ENCODE measurements at places on chromosomes 5 and 9. TPM values are rescaled to one million over a fixed set of nuclear protein-coding genes. Genes with fewer than 3 reads are reported as not detected.

The HDAC3 gene
- total RNA-seq: 101 TPM

- H3K4me1 ChIP-seq: peaks cover 28% of the 10 kb centered on the region
- no peaks in the 10 kb centered on the region for H3K27me3 ChIP-seq
- H3K36me3 ChIP-seq: peaks cover 28% of the 10 kb centered on the region
- peak overlapping the region; percentile 97 for H3K27ac ChIP-seq
Measured at GRCh38 chr9:128946571-128947276, 679 bp downstream of the DOLK start.

DNA sequence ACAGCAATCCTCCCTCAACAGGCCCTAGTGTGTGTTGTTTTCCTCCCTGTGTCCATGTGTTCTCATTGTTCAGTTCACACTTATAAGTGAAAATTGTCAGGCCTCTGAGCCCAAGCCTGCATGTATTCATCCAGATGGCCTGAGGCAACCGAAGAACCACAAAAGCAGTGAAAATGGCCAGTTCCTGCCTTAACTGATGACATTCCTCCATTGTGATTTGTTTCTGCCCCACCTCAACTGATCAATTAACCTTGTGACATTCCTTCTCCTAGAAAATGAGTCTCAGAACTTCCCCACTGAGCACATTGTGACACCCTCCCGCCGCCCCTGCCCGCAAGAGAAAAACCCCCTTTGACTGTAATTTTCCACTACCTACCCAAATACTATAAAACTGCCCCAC, 17.4 kb upstream of the TRPC7 start:
- no peak for DNase-seq
- no peak overlapping the region for H3K4me3 ChIP-seq
- no peaks in the 10 kb centered on the region for H3K4me1 ChIP-seq

The IL13 gene
- 0.27 TPM for total RNA-seq

DNA sequence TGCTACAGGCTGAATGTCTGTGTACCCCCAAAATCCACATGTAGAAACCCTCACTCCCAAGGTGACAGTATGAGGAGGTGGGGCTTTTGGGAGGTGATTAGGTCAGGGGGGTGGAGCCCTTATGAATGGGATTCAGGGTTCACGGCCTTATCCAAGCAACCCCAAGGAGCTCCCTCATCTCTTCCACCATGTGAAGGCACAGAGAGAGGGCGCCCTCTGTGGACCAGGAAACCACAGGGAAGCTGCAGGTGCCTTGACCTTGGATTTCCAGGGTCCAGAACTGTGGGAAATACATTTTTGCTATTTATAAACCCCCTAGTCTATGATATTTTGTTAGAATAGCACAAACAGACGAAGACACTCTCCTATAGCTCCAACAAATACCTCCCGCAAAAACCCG, 53.6 kb upstream of the IRX2 start:
- H3K36me3 ChIP-seq: no peaks in the 10 kb centered on the region
- H3K4me1 ChIP-seq: no peaks in the 10 kb centered on the region
- H3K27me3 ChIP-seq: no peaks in the 10 kb centered on the region
- no peak overlapping the region for H3K4me3 ChIP-seq

The ARHGEF37 gene
- total RNA-seq: 0.88 TPM

The SPINK4 gene
- not detected for total RNA-seq

- H3K27ac ChIP-seq: peak overlapping the region; percentile 12
- peaks cover 51% of the 10 kb centered on the region for H3K4me1 ChIP-seq
- peaks cover 8% of the 10 kb centered on the region for H3K27me3 ChIP-seq
- peak overlapping the region; percentile 86 for H3K4me3 ChIP-seq
- no peaks in the 10 kb centered on the region for H3K36me3 ChIP-seq
Measured at GRCh38 chr9:114504341-114505186, 709 bp downstream of the WHRN start.

The SPINK1 gene
- total RNA-seq: not detected

GRCh38 chr5:127055880-127056653, 17.2 kb downstream of the C5orf63 start:
- H3K4me1 ChIP-seq: peaks cover 4% of the 10 kb centered on the region
- no peak for DNase-seq

DNA sequence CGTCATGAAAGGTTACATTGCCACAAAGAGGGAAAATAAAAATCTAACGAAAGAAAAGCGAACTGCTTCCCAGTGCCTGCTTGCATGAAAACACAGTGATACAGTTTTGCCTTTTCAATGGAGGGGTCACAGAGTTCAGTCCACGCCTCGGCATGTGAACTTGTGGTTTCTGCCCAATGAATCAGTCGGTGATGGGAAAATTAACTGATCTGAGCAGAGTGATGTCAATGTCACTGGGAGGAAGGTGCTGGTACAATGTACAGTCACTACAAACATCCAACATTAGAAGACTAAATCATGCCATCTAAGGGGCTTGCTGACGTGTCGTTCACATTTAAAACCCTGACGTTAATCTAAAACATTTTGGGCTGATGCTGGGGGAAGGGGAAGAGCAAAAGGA, 151.8 kb upstream of the MSX2 start:
- no peaks in the 10 kb centered on the region for H3K36me3 ChIP-seq
- DNase-seq: no peak
- H3K27ac ChIP-seq: no peak overlapping the region
- H3K4me1 ChIP-seq: no peaks in the 10 kb centered on the region
- peaks cover 3% of the 10 kb centered on the region for H3K27me3 ChIP-seq

DNA sequence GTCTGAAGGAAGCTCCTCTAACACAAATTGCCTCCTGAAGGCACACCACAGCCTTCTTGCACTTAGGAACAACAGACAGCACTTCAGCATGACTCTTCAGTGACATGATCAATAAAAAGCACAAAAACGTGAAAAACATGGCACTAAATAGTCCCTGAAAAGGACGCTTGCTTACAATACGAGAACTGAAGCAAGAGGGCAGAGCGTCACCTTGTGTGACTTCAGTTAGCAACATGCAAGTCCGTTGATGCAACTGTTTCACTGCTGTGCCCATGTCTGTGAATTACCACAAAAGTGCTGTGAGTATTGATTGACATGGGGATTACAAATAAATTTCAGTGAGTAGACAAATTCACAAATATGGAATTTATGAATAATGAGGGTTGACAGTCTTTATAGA, 219.9 kb upstream of the GAS1 start:
- H3K4me3 ChIP-seq: no peak overlapping the region
- H3K27ac ChIP-seq: no peak overlapping the region
- no peaks in the 10 kb centered on the region for H3K27me3 ChIP-seq
- no peaks in the 10 kb centered on the region for H3K4me1 ChIP-seq
- H3K36me3 ChIP-seq: no peaks in the 10 kb centered on the region
- DNase-seq: no peak

The C5orf58 gene
- total RNA-seq: not detected

- H3K4me1 ChIP-seq: peaks cover 63% of the 10 kb centered on the region
- no peak for DNase-seq
- H3K4me3 ChIP-seq: no peak overlapping the region
- H3K27me3 ChIP-seq: no peaks in the 10 kb centered on the region
- H3K27ac ChIP-seq: no peak overlapping the region
- H3K36me3 ChIP-seq: peaks cover 27% of the 10 kb centered on the region
Measured at GRCh38 chr5:134129411-134130238, 15.1 kb downstream of the TCF7 start.

The TSSK1B gene
- total RNA-seq: not detected

GRCh38 chr5:144469106-144469505, 298.4 kb downstream of the KCTD16 start:
- H3K4me1 ChIP-seq: no peaks in the 10 kb centered on the region
- no peak overlapping the region for H3K27ac ChIP-seq
- no peak for DNase-seq
- H3K4me3 ChIP-seq: no peak overlapping the region
- no peaks in the 10 kb centered on the region for H3K27me3 ChIP-seq
- H3K36me3 ChIP-seq: no peaks in the 10 kb centered on the region

The CYLC2 gene
- total RNA-seq: not detected

The WNT8A gene
- not detected for total RNA-seq

The TNC gene
- total RNA-seq: not detected

The TRAF2 gene
- 58.2 TPM for total RNA-seq

- no peaks in the 10 kb centered on the region for H3K4me1 ChIP-seq
- H3K36me3 ChIP-seq: no peaks in the 10 kb centered on the region
- no peak overlapping the region for H3K27ac ChIP-seq
- no peak overlapping the region for H3K4me3 ChIP-seq
- peaks cover 11% of the 10 kb centered on the region for H3K27me3 ChIP-seq
Measured at GRCh38 chr9:76916231-76916630, 10.3 kb upstream of the PRUNE2 start.

DNA sequence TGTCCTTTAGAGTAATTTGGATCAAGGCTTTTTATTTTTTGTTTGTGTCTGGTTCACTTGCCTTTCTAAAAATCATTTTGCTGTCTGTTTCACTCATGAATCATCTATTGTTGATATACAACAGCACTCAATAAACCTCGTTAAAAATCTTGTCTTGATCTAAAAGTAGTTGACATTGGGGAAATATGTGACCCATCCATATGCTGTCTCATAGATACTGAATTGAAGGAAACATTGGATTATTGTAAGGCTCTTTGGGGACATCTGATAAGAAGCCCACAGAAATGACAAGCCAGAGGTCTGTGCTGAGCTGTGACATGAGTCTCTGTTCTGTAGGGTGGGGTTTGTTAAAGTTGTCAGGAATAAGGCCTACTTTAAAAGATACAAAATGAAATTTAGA, 208.0 kb downstream of the PDZD2 start:
- DNase-seq: no peak
- H3K27me3 ChIP-seq: peaks cover 7% of the 10 kb centered on the region
- no peak overlapping the region for H3K4me3 ChIP-seq

DNA sequence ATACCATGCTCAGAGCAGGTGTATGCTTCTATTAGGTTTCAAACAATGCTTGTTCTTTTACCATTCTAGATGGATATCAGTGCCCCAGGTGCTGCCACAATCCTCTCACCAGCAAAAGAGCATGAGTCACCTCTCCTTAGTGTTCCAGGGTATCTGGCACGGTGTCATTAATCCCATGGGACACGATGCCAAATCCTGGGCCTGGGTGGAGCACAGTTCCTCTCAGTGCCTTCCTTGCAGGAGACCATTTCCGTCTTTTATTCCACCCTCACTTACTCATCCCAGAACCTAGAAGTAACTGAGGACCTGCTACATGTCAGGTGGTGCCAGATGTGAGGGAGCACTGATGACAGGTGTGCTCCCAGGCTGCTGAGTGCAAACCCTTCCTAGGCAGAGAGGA, 1.3 kb upstream of the OR13J1 start:
- H3K4me3 ChIP-seq: no peak overlapping the region
- no peaks in the 10 kb centered on the region for H3K4me1 ChIP-seq
- DNase-seq: no peak
- H3K36me3 ChIP-seq: no peaks in the 10 kb centered on the region

The TMC1 gene
- total RNA-seq: not detected

The CD274 gene
- 47.4 TPM for total RNA-seq

DNA sequence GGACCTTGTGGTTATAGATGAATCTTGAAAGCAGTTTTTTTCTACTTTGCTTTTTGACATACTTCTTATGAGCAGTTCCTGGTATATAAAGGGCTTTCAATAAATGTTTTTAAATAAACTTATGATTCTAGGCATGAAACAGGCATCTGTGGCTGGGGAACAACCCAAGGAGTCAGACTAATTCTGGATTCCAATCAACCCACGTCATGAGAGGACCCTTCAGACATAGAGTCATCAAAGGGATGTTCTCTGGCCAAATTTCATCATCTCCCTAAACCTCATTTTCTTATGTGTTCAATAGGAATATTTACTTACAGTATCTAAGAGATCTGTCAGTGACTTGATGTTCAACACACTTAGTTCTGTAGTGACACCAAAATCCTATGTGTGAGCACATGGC, 243.8 kb upstream of the ZNF462 start:
- H3K27me3 ChIP-seq: no peaks in the 10 kb centered on the region
- H3K27ac ChIP-seq: no peak overlapping the region
- DNase-seq: no peak
- H3K36me3 ChIP-seq: no peaks in the 10 kb centered on the region

- DNase-seq: no peak
- H3K4me1 ChIP-seq: peaks cover 3% of the 10 kb centered on the region
- H3K4me3 ChIP-seq: no peak overlapping the region
Measured at GRCh38 chr9:131333771-131334628, 44.5 kb downstream of the PLPP7 start.

GRCh38 chr9:114035221-114035844, 42.8 kb downstream of the AMBP start:
- H3K36me3 ChIP-seq: peaks cover 5% of the 10 kb centered on the region
- H3K27me3 ChIP-seq: no peaks in the 10 kb centered on the region
- no peak overlapping the region for H3K27ac ChIP-seq
- DNase-seq: no peak
- no peaks in the 10 kb centered on the region for H3K4me1 ChIP-seq

The ARSI gene
- not detected for total RNA-seq

DNA sequence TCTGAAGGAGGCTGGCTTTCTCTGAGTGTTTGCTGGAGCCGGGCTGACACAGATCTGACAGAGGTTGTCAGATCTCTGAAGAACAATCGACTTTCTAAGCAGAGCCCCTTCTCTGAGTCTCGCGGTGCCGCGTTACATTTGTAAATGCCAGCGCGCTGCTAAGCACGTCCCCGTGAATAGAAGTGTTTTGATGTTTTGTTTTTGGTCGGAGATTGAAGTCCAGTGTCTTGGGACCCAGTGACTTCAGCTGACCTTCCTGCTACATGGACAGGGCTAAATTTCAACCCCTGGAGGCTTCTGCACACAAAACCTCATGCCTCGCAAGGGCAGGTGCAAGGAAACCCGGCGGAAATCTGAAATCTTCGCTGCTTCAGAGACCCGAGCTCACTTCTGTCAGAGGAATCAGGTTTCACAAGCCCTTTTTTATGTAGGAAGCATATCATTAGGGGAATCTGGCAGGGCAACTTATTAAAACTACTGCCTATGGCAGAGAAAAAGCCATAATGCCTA, 27.2 kb downstream of the NEUROG1 start:
- H3K27ac ChIP-seq: no peak overlapping the region
- no peaks in the 10 kb centered on the region for H3K36me3 ChIP-seq
- peaks cover 47% of the 10 kb centered on the region for H3K27me3 ChIP-seq

The PCDHB2 gene
- not detected for total RNA-seq

The BTNL8 gene
- not detected for total RNA-seq

- no peak for DNase-seq
- no peaks in the 10 kb centered on the region for H3K27me3 ChIP-seq
- no peaks in the 10 kb centered on the region for H3K36me3 ChIP-seq
- no peak overlapping the region for H3K4me3 ChIP-seq
Measured at GRCh38 chr9:134393582-134394280, 67.5 kb downstream of the RXRA start.
